ENCODE measurements at places on chromosomes 13 and 19.

DNA sequence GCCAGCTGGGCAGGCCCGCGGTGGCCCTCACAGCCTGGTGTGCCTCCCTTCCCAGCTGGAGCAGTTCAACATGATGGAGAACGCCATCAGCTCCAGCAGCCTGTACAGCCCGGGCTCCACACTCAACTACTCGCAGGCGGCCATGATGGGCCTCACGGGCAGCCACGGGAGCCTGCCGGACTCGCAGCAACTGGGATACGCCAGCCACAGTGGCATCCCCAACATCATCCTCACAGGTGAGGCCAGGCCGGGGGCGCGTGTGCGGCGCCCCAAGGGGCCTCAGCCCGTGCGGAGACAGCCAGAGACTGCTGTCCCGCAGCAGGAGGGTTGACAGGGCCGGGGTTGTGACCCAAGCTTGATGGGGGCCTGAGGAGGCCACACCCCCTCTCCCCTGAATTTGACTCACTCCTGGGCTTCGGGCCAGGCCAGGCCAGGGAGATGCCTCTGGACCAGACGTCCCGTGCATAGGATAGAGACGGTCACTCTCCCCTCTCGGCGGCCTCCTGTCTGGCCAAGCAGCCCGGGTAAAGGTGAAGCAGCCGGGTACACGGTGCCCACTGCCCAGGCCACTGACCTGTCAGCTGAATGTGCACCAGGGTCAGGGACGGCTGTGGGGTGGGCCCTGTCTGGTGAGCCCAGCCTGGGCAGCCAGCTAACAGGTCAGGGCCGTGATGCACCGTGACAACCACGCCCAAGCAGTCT, 15.4 kb downstream of the COMP start:
- no peak for DNase-seq

GRCh38 chr13:33610438-33611120, 207.4 kb upstream of the RFC3 start:
- DNase-seq, result peak; percentile 22

GRCh38 chr19:35290381-35291127, 1.4 kb upstream of the MAG start:
- no peak for DNase-seq

- DNase-seq, result no peak
Observed at GRCh38 chr19:51712461-51713081, 11.2 kb downstream of the HAS1 start.

- no peak for DNase-seq
Observed at GRCh38 chr13:27919934-27920676, at the start of gene PDX1. Gene PDX1, plus strand, starts transcription at chr13:27920000. Its CDS starts 139 bp downstream, at chr13:27920139.

- DNase-seq, result no peak
Observed at GRCh38 chr19:58003174-58003828, 681 bp upstream of the ZNF606 start.

DNA sequence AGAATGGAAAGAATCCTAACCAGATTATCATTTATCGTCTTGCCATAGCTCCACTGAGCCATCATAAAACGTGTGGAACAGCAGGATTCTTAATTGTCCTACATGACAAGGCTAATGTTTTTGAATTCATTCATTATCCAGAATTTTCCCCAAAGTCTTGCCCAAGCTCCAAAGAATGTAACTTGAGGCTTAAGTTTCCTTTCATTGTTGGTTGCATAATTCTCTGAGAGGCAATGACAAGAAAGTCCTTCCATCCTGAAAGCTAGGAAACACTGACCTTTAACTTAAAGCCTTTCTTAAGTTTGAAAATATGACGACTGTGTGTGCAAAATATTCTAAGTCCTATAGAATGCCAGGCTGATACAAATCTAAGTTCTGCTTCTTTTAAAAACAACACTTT, 546.1 kb downstream of the SUCLA2 start:
- no peak for DNase-seq

DNA sequence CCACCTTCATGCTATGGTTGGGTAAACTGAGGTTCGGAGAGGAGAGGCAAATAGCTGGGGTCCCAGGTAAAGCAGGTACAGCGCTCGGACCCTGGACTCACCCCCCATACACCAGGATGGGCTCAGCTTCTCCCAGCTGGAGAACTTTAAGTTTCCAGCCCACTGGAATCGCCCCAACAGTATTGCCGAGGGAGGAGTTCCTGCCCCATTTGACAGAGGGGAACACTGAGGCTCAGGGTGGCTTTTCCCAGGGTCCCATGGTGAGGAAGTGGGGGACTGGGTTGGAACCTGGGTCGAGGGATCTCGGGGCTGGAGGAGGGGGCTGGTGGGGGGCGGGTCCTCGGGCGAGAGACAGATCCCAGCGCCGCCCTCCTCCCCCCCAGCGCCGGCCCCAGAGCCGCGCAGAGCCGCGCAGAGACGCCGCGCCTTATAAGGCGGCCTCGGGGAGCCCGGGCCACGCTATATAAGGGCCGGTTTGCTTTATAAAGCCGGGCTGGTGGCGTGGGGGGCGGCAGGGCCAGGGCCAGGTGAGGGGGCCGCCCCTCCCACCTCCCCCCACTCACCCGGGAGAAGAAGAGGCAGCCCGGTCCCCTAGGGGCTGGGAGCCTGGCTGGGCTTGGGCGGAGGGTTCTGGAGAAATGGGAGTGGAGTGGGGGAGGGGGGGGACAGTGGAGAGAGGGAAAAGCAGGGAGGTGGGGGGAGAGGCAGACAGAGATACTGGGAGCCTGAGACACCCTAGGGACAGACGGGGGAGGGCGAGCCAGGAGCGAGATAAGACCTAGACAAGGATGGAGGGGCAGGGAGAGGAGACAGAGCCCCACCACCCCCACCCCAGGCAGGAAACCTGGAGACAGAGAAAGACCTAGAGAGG, 1.1 kb downstream of the CNN1 start:
- no peak for DNase-seq

- DNase-seq, result peak; percentile 57
Observed at GRCh38 chr19:40165362-40165937, 25.8 kb upstream of the MAP3K10 start.

GRCh38 chr13:32736648-32737047, 150.4 kb downstream of the PDS5B start:
- DNase-seq, result peak; percentile 48

DNA sequence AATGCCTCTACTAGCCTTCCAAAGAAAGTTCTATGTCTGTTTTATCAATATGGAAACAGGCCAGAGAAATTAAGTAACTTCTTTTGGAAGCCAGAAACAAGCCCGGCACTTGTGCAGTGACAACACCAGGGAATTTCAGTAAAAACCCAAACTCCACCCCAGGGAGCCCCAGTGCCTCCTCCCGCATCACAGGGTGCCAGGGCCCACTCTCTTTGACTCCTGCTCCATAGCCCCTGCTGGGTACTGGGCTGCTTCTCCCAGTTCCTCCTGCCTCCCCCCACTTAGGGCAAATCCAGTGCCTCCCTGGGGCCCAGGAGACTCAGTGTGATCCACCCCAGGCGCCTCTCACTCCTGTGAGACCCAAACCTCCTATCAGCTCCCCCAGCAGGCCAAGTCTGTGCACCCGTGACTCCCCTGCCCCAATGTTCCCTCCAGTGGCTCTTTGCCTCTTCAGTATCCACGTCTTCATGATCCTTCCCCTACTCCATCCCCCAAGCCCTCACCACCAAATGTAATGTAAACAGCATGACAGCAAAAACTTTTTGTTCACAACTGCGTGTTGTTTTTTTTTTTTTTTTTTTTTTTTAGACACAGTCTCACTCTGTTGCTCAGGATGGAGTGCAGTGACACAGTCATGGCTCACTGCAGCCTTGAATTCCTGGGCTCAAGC, 2.3 kb upstream of the FFAR3 start:
- DNase-seq, result no peak

- DNase-seq, result no peak
Observed at GRCh38 chr13:50594276-50595051, 249.0 kb downstream of the DLEU7 start.

DNA sequence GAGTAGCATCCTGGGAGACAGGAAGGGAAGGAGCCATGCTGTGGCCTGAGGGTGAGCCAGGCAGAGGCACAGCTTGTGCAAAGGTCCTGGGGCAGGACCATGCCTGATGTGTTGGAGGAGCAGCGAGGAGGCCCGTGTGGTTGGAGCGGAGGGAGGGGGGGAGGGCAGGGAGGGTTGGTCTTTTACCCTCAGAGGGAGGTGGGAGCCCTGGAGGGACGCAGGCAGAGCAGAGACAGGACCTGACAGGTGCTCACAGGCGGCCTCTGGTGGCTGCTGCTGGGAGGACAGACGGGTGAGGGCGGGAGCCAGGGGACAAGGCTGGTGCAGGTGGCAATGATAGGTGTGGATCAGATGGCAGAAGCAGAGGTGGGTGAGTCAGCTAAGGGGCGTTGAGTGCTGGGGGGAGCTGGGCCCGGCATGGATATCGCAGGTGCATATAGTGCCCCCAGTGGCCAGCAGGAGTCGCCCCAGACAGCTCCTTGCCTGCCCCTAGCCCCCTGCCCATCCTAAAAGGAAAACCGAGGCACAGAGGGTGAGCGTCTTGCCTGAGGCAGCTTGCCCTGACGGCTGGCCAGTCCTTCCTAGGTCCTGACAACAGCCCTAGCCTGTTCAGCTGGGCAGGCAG, 9.8 kb upstream of the GNA15 start:
- peak; percentile 62 for DNase-seq

GRCh38 chr13:73708393-73708985, 425.7 kb downstream of the KLF12 start:
- DNase-seq, result peak; percentile 78

DNA sequence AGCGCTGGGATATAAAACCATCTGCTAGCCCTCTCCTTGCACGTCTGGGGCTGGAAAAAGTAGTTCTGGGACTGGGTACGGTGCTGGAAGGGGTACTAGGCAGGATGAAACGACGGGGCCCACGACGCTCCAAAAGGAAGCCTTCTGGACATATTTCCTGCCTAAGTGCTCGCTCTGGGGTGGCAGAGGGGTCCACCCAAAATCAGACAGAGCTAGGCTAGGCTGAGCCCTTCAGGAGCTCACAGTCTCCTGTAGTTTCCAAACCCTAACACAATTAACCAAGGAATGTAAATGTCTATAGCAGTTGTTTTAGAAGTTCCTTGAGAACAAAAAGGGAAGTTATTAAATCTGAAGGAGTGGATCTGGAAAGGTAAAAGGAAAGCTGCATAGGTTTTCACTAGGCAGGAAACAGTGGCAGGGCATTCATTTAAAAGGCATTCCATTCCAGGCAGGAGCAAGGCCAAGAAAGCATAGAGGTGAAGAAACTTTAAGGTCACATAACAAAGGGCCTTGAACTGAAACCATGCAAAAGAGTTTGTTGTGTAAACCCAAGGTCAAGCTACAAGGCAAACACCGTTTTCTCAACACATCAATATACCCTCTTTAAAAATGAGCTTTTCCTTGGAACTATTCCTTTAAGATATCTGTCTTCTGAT, 634 bp upstream of the DIAPH3 start:
- no peak for DNase-seq

DNA sequence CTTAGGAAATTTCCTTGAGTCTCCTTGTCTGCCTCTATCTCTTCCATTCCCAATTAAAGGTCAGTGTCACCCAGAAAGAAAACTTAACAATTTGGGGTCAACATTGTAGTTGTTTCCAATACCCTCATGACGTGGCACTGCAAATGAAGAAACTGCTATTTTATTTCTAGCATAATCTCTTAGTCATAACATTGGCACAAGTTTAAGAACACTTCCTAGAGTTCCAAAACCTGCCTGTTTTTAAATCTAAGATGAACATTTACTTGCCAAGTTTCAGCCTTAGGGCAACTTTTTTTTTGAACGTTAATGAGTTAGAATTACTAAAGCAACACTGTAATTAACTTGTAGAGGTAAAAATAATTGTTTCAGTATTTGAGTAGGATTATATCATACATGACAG, 108.0 kb downstream of the LMO7 start:
- no peak for DNase-seq

DNA sequence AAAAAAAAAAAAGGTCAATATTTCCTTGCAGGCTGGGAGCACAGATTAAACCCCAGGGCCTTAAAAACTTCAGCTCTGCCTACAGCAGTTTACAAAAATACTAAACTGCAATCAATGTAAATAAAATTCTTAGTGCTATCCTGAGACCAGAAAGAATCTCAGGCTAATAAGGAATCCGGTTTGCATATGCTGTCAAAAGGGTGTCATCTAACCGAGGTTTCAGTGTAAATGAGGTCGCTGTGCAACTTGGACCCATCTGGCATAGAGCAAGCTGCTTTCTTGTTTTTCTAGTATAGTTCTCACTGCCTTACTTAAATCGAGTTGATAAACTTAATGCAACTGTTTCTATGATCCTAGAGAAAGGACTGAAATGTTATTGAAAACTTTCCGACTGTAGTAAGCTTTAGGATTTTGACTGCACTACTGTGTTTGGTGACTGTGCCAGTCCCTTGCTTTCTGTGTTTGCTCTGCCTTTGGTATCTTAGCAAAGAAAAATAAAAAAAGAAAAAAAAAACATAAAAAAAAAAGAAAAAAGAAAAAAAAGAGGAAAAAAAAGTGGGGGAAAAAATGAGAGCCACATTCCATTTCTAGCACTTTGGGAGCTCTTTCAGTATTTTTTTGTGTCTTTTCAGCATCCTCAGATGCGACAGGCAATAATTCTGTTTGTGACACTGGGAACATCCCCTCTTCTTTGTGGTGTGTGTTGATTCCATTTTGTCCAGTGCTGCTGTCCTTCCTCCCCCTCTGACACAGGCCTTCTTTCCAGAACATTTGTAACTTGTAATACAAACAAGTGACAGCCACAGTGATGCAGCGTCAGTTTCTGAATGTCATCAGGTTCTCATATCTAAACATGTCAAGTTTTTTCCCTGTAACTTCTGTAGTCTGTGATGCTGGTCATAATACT, 340.5 kb downstream of the ZNF536 start:
- no peak for DNase-seq

GRCh38 chr13:94093652-94094315, 385.7 kb downstream of the DCT start:
- DNase-seq, result no peak

GRCh38 chr13:93624311-93624777, 397.7 kb downstream of the GPC6 start:
- DNase-seq, result no peak

DNA sequence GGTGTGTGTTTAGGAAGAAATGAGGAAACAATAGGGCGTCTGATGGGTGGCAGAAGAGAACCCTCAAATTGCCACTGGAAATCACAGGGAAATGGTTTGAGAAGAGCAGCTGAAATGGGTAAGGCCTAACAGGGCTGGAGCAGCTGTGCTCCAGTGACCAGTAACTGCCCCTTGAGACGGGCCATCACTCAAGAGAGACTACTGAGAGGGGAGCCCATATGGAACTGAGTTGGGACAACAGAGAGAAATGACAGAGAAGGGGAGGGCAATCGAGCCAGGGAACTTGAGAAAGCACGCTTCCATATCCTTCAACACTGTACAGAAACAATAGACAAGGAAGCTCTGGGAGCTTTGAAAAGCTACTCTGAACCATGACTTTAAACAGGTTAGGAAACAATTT, 175.2 kb upstream of the RNF113B start:
- no peak for DNase-seq

DNA sequence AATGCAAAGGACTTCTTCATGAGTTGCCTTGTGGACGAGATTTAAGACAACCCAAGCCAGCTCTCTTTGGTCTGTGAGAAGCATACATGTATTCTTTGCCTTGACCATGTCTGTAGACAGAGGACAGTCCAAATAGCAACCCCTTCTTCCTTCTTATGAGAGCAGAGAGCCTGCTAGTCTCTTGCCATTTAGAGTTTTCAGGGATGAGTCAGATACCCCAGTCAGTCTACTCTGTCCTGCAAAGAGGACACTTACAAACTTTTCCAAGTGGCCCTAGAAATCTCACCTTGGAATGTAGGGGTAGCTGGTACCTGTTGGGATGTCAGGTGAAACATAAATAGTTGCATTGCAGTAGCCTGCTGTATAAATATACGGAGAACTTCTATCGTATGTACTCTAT, 36.7 kb downstream of the DNAJC3 start:
- DNase-seq, result no peak

- no peak for DNase-seq
Observed at GRCh38 chr19:53980539-53981375, 10.7 kb upstream of the CACNG6 start.

- DNase-seq, result no peak
Observed at GRCh38 chr19:35449359-35450043, 1.4 kb downstream of the FFAR2 start.

Measured in T-helper 2 cell (primary cell).